Activated CD8-positive, alpha-beta memory T cell treated with anti-CD3 and anti-CD28 coated beads, Interleukin-2, amount 50 U/mL, for 48 hours (primary cell): ENCODE measurements at places on chromosomes 12 and 14.

DNA sequence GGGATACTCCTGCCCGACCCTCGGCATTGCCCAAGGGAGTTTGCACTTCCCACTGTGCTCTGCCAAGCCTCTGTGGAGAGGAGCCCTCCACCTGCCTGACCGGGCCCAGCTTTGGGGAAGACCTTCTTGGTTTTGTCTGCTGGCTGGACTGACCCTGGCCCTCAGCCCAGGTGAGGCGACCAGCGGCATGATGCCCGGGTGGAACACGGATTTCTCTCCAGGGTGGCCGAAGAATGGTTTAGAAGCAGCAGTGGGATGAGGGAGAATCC is 15.6 kb downstream of the ZBTB42 start:
- no peak for DNase-seq

GRCh38 chr12:53299101-53299453 is 418 bp upstream of the MYG1 start:
- no peak for DNase-seq

- DNase-seq: no peak
Observed at GRCh38 chr12:62783881-62784280, 151.1 kb downstream of the PPM1H start.

DNA sequence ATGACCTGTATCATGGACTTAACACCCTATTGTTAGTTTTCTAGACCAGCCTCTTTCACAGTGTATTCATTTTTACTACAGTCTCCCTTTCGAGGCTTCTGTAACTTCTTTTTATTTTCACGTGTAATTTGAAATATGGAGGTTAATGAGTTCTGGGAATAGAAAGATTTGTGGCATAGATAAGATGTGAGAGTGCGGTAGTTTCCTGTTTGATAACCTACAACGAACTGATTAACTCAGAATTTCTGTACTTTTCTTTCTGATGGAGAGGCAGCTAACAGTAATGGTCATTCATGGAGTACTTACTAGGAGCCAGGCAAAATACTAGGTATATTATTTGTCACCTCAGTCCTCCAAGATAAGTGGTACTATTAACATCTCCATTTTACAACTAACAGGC is 21.2 kb downstream of the POLR3B start:
- no peak for DNase-seq
